ENCODE measurements at places on chromosomes 6 and 20.

- no peak for DNase-seq
These were observed 131.7 kb downstream of the COL21A1 start for GRCh38 chr6:56115715-56116114.

DNA sequence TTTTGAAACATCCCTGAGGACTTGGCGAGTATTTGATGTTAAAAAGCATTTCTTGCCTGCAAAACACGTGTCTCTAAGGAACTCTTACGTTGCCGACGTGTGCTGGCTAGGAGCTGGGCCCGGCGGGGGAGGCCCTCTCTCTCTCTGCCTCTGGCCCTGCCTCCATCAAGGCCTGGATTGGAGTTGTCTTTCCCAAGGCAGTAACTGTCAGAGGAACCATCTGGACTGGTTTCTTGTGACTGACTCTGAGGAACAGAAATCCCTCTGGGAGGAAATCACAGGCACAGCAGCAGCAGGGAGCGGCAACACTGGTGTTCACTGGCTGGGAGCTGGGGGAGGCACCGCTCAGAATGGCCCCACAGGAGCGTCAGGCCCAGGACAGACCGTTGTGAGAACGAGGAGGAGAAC, 244.2 kb downstream of the NRN1 start:
- no peak for DNase-seq

DNA sequence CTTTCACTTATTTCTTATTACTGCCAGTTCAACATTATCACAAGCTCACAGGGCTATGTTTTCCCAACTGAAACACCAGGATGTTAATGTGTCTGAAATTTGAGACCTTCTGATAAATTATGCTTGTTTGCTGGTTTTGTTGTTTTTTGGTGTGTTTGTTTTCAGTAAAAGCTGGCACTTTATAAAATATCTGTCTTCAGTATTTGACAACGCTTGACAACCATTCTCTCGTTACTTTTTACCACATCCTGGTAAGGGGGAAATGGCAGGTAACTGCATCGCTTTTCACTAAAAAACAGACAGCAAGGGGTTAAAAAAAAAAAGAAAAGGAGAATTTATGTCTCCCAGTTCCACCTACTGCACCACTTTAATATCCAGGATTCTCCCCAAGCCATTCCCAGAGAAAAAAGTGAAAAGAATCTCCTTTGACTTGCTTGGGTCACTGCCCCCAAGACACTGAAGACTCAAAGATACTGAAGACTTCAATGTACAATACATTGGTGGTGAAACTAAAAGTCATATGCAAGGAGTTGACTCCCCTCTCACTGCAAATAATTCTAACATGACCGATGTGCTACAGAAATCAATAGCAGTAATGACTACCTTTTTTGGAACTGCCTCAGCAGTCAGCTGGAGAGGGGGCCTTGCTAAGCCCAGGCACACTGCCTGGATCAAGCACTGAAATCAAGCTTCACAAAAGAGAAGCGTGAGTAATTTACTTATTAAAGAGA, 88.9 kb downstream of the HIVEP2 start:
- no peak for DNase-seq

DNA sequence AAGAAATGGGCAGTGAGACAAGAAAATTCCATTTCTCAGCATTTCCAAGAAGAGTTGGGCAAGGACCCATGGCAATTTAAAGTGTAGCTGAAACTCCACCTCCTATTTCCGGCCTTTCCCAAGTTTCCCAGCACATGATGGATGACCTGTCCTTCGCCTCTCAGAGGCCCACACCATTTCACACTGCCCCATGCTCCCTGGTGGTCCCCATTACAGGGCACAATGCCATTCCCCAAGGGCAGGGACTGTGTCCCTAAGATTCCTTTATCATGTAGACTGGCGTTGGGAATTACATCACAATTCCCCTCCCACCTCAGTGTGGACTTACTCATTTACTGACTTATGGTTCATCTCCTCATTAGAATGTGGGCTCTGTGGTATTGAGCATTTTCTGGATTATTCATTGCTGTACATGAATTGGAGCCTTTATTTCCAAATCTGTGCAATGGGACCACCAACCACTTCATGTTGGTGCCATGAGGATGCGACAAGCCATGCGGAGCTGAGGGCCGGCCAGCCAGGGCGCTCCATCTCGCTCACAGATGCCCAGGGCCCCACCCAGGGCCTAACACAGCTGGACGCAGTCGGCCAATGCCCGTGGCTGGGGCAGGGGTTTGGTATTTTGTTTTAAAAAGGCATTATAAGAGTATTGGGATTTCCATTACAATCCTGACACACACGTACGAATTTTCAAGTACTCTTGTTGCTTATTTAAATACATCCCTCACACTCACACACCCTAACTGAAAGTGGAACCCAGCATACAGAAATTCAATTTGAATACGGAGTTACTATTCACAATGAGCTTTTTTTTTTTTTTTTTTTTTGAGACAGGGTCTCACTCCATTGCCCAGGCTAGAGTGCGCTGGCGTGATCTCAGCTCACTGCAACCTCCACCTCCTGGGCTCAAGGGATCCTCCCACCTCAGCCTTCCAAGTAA, 5.4 kb downstream of the ACSS1 start:
- no peak for DNase-seq

GRCh38 chr6:5234874-5235273, 25.9 kb downstream of the LYRM4 start:
- DNase-seq, result no peak

DNA sequence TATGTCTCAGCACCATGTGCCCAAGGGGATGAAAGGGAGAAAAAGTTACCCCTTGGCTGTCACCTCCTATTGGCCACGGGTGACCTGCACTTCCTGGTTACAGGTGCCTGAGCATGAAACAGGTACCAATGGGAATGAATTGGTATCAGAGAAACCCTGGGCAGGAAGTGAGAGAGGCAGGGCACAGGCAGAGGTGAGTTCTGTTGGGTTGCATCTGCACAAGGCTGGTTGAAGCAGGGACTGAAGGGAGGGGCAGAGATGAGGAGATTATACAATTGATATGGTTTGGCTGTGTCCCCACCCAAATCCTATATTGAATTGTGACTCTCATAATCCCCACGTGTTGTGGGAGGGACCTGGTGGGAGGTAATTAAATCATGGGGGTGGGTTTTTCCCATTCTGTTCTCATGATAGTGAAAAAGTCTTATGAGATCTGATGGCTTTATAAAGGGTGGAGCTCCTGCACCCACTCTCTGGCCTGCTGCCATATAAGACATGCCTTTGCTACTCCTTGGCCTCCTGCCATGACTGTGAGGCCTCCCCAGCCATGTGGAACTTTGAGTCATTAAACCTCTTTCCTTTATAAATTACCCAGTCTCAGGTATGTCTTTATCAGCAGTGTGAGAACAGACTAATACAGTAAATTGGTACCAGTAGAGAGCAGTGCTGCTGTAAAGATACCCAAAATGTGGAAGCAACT, 291.8 kb downstream of the LRFN2 start:
- DNase-seq, result no peak

- no peak for DNase-seq
These were observed 111.0 kb downstream of the GJA10 start for GRCh38 chr6:90005048-90005827.

- no peak for DNase-seq
These were observed 31.9 kb upstream of the TAB2 start for GRCh38 chr6:149285626-149286025.

DNA sequence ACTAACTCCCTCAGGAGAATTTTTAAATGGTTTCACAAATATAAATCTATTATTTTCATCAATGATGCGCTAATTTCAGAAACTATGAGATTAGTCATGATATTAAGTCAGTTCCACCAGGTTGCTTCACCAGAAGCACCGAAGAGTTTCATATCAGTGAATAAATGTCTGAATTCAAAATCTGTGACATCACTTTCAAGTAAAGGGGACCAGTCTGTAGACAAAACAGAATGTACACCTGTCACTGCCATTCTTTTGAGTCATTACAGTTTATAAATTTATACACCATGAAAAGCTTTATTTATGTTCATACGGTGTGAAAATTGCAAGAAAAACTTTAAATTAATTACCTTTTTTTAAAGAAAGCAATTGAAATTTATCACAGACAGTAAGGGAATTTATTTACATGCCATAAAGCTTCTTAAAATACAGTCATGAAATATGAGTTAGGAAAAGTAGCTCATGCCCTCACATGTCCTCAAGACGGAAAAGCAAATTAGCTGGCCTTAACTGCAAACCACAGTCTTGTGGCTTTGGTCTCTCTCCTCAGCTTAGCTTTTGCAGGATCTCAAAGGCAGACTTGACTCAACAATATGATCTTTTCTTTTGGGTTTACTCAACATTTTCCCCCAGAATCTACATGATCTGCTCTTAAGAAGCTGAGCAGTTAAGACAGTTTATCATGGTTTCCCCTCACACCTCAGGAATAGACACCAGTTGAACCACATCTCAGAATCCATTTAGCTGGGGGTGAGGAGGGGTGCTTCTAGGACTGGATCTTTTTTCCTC, 177.7 kb upstream of the MCHR2 start:
- no peak for DNase-seq

DNA sequence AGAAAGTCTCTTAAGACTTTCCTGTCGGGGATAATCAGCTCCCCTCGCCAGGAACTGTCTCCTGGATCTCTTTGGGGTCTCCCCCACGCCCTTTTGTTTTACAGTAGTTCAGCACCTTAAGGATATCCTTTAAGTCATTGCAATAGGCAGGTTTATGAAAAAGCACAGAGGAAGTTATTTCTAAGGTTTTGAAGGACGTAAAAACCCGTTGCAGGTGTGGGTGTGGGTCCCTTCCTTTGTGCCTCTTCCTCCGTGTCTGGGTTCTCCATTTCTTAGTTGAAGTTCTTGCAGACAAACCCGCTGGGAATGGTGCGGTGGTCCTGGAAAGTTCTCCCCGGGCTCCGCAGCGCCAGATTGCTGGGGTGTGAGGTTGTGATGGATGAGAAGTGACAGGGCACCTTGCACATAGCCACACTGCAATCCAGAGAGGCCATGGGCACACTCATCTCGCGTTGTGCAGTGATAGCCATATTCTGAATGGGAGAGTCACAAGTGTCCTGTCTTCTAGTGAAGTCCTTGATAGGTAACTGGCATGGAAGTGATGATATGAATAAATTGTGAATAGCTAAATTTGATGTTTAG, 65.2 kb downstream of the GTF2H5 start:
- no peak for DNase-seq

GRCh38 chr6:104591573-104592334, 268.0 kb downstream of the HACE1 start:
- DNase-seq, result no peak

DNA sequence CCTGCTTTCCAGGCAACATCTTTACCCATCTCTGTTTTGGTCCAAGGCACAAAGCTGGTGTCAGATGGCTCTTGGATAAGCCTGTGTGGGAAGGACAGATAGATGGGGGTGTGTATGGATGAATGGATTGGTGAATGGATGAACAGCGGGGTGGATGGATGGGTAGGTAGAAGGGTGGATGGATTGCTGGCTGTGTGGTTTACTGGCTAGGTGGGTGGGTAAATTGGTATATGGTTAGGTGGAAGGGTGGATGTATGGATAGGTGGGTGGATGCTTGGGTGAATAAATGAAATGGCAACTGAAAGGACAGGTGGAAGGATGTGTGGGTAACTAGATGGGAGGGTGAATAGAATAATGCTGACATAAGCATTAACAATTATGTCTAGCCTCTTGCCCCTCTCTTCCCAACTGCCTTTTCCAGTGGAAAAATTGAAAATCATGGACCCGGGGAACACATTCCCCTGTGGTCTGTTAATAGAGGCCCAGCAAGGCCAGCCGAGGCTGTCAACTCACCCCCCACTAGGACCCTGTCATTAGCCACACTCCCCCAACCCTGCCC, 43.8 kb upstream of the RSPO4 start:
- DNase-seq, result no peak

DNA sequence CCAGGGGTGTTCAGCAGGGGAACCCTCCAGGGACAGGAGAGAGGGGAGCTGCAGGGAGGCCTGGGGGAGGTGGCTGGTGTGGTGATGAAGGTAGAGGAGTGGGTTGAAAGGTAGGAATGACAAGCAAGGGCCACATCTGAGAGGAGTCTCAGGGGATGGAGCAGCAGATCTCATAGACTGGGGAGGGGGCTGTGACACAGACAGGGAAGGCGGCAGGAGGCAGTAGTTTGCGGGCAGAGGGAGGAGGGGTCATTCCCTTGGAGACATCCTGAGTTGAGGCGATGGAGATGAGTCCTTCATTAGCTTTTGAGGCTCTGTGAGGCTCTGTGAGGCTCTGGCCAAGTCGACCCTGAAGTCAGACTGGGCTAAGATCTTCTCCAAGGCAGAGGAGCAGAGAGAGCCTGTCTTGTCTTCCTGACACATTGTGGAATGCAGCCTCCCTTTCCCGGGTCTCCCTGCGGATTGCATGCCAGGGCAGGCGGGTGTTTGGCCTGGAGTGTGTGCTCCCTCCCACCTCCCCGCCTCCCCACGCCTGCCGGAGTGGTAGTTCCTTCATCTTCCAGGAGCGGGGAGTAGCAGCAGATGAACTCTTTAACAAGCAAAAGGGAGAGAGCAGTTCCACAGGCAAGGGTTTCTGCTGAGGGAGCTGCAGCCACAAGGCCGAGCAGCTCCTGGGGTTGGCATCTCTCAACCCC, 34.3 kb upstream of the MLN start:
- no peak for DNase-seq

DNA sequence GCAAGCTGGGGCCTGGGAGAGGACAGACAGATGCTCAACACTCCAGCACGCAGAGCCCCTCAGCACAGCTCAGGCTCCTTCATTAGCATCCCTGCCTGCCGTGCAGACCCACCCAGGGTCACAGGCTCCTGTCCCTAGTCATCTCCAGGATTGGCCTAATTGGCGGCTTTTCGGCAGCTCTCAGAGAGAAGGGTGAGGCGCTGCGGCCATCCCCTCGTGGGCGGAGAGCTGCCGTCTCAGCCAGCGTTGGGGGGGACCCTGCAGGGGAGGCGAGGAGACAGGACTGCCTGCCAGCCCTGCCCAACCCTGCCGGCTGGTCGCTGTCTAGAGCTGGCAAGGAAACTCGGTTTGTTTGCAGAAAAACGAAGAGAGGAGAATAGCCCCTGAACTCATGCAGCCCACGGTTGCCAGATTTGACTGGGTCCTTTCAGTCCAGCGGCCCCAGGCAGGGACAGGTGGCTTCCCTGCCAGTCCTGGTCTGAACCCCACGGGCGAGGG, 26.8 kb downstream of the BHLHE23 start:
- no peak for DNase-seq

DNA sequence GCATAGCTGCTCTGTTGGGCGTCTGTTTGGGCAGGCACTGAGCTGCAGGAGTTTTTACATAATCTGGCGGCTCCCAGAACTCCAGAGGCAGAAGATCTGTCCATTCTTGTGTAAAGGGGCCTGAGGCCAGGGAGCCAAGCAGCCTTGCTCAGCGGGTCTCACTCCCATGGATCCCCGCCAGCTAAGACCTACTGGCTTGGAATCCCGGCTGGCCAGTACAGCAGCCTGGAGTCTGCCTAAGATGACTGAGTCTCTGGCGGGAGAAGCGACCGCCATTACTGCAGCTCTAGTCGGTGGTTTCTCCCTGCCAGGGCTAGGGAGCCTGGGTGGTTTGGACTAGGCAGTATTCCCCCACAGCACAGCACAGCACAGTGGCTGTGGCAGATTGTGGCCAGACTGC, 268.4 kb upstream of the SYNCRIP start:
- DNase-seq, result no peak

DNA sequence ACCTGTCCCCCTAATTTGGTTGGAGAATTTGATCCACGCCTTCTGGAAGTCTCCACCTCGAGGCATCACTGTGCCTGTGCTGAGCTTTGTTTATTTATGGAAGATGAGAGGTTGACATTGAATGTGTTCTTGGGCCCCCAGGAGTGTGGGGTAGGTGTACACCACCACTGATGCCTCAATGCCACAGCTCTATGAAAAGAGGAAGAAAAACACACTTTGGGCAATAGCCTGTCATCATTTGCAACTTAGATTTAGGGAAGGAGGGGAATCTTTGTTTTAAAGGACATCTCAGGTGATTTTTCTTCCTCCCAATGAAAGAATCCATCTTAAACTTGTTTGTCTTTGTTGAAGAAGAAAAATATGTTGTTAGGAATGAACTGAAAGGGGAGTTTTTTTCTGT, 42.6 kb downstream of the TBC1D7 start:
- no peak for DNase-seq
